ENCODE measurements at places on chromosomes 3 and 15.

GRCh38 chr15:40932649-40933516 lies 3.7 kb downstream of the DLL4 start:
- DNase-seq, result no peak

GRCh38 chr15:47987908-47988532 lies 132.8 kb upstream of the SLC24A5 start:
- DNase-seq, result no peak

DNA sequence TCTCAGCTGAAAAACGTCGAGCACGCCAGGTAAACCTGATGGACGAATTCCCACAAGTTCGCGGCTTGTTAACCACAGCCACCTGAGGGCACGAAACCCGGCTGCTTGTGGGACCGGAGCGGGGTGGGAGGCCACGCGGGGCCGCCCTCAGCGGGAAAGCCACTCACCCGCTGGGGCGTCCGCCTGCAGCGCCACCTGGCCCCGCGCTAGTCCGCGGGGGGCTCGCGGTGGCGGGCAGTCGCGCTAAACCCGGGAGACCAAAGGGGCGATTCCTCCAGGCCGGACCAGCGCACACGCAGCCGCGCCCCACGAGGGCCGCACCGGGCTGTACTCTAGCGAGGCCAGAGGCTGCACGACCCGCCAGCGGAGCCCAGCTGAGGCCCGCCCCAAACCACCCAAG lies 15.7 kb upstream of the CFAP161 start:
- no peak for DNase-seq

GRCh38 chr15:62275831-62276230 lies 110.7 kb upstream of the C2CD4B start:
- no peak for DNase-seq

GRCh38 chr3:144045766-144046165 lies 74.1 kb downstream of the DIPK2A start:
- DNase-seq, result no peak

- DNase-seq, result no peak
These were observed 138.9 kb upstream of the UBE2E1 start for GRCh38 chr3:23666818-23667217.

DNA sequence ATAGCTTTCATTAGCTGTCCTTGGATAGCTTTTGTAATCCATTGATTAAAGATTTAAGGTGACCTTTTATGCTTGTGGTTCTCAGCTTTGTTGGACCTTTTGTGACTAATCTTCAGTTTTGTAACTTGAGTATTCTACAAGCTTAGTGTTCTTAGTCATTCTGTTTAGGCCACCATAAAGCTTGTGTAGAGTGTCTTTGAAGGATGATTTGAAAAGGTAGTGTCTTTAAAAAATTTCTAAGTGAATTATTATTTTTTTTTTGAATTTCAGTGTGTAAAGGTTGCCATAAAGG lies 7.5 kb downstream of the MORF4L1 start:
- no peak for DNase-seq

DNA sequence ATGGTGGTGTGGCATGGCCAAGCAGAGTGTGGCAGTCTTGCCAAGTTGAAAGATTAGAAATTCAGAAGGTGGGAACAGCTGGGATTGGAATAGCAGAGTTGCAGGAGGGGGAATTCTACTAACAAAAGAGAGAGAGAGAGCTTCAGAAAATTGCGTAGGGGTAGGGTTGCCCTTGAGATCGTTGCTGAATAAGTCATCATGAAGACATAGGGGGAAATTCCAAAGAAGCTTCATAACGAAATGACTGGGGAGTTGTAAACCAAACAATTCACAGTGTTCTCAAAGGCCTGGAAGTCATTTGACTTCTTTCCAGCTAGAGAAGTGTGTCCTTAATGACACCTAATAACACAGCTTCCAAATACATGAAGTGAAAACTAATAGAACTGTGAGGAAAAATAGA lies 26.3 kb upstream of the TIPARP start:
- DNase-seq, result no peak

- no peak for DNase-seq
These were observed 51.5 kb upstream of the NANOGP8 start for GRCh38 chr15:35136321-35137189.

- DNase-seq, result no peak
These were observed 159.2 kb downstream of the TPRG1 start for GRCh38 chr3:189331002-189331418.

- DNase-seq, result no peak
These were observed 112.4 kb upstream of the GOLGA8J start for GRCh38 chr15:29970402-29970695.

DNA sequence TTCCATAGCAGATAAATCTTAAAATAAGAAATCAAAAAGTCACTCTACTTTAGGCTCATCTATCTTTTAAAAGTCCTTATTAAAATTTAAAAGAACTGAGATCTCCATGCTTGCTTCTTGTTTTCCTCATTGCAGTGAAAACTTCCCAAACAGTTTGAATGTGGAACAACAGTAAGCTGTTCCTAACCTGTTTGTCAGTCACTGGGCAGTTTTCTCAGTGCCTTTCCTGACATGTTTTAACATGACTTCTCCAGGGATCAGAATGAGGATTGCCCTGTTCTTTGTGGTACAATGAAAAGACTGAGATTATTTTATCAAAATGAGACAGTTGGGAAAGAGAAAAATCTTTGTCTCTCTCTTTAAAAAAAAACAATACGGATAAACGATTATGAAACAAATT lies 774 bp downstream of the GPR87 start:
- DNase-seq, result no peak

GRCh38 chr3:177431525-177432176 lies 234.4 kb upstream of the TBL1XR1 start:
- no peak for DNase-seq

DNA sequence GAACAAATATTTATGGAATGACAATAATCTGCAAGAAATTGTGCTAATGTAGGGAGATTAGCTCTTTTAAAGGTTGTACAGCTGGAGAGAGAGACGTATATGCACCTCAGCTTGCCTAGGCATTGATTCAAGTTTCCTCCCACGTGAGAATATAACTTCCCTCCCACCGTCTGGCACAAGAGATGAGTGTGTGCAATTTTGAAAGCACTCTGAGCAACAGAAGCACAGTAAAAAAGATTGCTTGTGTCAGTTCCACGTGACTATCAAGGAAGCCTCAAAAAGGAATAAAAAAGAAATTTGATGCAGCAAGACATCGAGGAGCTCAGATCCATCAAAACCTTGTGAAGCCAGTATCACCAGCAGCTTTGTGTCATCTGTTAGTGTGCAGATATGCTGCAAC lies 435.3 kb downstream of the TUSC7 start:
- DNase-seq, result no peak

GRCh38 chr3:26064297-26064696 lies 274.4 kb downstream of the OXSM start:
- no peak for DNase-seq

DNA sequence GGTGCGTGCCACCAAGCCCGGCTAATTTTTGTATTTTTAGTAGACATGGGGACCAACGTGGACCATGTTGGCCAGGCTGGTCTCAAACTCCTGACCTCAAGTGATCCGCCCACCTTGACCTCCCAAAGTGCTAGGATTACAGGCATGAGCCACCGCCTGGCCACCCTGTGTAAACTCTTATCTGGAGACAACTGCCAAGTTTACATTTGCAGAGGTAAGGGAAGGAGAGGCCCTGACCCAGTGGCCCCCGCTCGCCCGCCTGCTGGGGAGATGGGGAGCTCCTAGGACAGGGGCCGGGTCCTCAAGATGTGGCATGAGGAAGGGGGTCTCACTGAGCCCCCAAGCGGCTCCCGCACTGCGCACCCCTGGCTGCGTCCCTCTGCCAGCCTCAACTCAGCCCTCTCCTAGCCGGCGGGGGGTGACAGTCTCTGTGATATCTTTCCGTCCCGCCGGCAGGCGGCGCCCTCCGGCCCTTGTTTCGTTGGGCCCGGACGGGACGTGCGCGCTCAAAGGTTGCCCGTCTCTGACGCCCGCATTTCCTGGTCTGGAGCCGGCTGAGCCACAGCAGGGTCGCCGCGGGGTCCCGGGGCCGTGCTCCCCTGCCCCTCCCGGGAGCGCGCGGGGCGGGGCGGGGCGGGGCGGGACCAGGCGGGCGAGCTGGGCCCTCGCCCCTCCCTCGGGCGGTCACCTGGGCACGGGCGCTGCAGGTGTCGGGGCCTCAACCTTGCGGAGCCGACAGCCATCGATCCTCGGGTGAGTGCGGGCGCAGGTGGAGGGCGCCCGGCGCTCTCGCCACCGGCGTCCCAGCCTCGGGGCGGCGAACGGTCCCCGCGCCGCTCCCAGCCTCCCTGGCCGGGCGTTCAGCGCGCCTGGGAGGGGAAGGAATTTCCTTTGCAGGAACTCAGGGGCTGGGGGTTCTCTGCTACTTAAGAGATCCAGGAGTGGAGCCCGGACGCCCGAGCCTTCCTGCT lies at the start of gene GPR160:
Gene GPR160, plus strand, starts transcription at position 533 of the 971 bp plus-strand sequence. CDS start 45,978 bp downstream, outside the sequence.
- peak; percentile 87 for DNase-seq

GRCh38 chr3:54294214-54294613 lies 171.9 kb downstream of the CACNA2D3 start:
- no peak for DNase-seq

- no peak for DNase-seq
These were observed 33.9 kb upstream of the CHRM5 start for GRCh38 chr15:33934396-33934795.

- peak; percentile 78 for DNase-seq
These were observed 4.2 kb downstream of the OCA2 start for GRCh38 chr15:28094732-28095521.

DNA sequence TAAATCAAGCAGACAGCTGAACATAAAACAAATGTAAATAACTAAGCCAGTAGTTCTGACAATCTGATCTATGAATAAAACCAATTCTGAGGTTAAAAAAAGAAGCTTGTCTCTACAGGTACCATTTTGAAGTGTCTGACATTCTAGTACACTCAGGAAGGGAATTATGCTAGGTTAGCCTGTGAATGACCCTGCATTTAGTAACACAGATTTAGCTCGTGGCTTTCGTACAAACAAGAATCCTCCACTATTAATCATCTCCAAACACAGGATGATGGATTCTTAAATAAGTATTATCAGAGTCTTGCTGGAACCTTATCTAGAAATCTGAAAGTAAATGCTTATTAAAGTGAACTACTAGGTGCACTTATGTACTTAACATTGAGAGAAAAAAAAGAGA lies 1120.1 kb downstream of the ROBO1 start:
- no peak for DNase-seq

DNA sequence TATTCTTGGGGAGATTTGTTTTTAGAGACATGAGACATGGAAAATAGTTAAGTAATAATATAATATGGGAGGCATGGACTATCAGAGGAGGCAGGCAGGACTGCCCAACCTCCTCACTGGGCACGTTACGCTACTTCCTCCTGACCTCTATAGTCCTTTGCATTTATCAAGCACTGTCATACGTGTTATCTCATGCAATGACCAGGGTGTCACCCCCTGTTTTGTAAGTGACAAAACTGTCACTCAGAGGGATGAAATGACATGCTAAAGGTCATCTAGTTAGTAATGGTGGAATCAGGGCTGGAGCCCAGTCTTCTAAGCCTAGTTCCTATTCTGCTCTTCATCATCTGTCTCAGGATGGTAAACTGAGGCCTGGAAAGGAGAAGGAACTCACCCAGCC lies 66.7 kb downstream of the ST6GAL1 start:
- no peak for DNase-seq

DNA sequence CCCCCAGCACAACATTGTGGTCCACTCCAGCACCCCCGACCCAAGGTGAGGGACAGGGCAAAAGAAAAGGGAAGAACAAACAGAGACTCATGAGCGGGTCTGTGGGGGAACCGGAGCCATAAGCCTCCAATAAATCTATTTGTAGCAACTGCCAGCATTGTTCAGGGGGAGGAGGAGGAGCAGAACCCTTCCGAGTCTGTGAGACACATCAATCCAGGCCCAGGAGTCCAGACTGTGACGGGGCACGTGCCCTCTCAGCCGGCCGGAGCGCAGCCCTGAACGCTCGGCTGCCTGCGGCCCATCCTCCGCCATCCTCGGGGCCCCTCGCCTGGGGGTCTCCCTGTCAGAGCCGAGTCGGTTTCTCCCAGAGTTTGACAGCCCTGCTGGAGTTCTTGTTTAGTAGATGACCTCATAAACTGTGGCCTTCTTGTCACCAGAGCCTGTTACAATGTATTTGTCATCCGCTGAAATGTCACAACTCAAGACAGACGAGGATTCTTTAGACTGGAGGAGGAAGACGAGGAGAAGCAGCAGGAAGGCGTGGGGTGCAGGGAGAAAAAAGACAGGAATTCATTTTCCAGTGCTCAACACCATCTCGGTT lies 47.9 kb downstream of the TLE3 start:
- DNase-seq, result no peak

- DNase-seq, result no peak
These were observed 71.2 kb downstream of the GOLIM4 start for GRCh38 chr3:168024537-168024941.

DNA sequence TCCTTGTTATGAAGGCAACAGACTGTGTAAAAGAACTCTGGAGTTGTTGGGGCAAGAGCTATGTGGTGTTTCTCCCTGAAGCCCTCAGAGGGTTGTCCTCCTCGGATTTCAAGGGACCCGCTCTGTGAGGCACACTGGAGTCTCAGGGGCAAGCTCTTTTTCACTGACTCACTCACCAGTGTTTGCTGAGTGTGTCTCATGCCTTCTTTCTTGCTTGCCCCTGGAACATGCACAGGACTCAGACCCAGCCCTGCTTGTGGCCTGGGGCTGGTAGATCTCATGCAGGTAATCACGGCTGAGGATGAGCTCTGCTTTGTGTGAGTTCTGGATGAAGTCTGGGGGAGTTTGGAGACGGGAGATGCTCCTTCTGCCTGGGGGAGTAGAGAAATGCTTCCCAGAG lies 93.7 kb downstream of the CACNA1D start:
- no peak for DNase-seq

GRCh38 chr15:98860281-98861041 lies 147.1 kb downstream of the PGPEP1L start:
- no peak for DNase-seq

GRCh38 chr3:169575381-169575780 lies 88.1 kb downstream of the MECOM start:
- DNase-seq, result peak; percentile 42

DNA sequence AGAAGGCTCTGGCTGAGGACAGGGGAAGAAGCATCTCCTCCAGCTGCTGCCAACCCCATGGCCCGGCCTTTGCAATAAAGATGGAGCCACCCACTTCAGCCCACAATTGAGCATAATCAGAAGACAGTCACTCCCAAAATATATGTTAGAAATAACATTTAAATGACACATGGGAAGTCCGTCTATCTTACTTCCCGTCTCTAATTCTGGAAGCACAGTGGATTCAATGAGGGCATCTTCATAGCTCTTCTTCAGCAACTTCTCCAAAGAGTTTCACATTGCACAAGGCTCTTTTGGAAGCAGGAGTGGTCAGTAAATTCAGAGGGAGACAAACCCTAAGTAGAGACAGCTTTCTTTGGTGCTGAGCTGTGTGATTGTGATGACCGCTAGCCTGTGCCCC lies 67.0 kb upstream of the SEC61A1 start:
- no peak for DNase-seq

DNA sequence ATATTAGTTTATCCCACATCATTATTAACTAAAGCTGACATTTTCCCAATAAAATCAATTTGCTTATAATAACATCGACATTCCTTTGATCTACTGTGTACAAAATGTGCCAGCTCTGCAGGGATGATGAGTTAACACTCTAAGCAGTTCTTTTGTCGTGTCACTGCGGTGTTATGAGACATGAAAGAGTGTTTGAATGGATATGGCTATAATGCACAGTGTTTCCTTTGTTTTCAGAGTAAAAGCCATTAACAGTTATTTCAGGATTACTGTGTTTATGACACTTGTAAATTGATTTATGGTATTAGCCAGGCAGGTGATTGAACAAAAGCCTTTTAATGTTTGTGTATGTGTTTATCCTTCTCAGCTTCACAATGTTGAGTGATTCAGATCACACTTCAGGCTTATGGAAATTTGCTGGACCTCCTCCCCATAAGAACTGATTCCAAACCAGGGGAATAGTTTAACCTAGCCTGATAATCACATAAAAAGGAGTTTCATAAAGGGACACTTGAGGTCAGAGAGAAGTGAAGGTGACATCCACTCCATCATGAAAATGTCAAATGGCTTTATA lies 115.7 kb downstream of the CHL1 start:
- no peak for DNase-seq
